ENCODE measurements at places on chromosomes 16 and 17. TPM values are rescaled to one million over a fixed set of nuclear protein-coding genes. Genes with fewer than 3 reads are reported as not detected.
A peak's percentile ranks its signal among the peaks of the same experiment; 100 is the strongest.

Gene CDRT15L2
- total RNA-seq = not detected

Gene AOC3
- total RNA-seq = 7.6 TPM

Gene FGF11
- total RNA-seq = 6.5 TPM

Gene ZNF423
- 8.6 TPM for total RNA-seq

Gene MFAP4
- 65.6 TPM for total RNA-seq

Gene TP53TG3C
- total RNA-seq = 0.58 TPM

Gene ITGAD
- not detected for total RNA-seq

DNA sequence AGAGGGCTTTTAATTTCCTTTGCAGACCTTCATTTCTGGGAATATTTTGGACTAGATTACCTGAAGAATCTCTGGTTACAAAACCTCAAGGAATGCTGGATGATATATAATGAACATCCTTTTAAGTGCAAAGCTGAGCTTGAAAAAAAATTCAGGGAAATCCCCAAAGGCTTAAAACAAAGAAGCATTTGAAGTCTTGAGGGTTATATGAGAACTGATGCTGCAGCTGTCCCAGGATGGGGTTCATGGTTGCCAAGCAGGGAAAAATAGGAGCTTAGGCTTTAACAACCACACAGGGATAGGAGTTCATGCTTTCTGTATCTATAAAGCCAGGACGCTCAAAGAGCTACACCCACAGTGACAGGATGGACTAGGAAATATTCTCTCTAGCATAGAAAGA lies 150.4 kb upstream of the IRX5 start:
- DNase-seq = no peak

DNA sequence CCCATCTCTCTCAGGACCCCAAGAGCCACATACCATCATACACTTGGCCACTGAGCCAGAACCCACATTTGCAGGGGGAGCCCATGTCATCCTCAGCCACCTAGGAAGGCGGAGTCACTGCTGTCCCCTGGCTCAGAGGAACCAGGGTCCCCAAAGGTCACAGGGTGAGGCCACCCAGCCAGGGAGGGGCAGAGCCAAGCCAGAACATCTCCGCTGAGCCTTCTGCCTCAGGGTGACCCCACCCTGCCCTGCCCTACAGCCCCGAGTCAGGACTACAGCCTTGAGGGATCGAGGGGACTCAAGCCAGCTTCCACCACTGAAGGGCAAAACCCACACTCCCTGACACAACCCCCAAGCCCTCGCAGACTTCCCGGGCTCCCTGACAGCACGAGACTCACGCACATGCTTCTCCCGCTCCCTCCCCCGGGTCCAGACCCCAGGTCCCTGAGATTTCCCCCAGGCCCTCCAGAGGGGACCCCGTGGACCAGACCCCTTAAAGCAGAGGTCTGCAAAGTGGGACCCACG lies 17.4 kb downstream of the PIEZO1 start:
- DNase-seq = no peak

DNA sequence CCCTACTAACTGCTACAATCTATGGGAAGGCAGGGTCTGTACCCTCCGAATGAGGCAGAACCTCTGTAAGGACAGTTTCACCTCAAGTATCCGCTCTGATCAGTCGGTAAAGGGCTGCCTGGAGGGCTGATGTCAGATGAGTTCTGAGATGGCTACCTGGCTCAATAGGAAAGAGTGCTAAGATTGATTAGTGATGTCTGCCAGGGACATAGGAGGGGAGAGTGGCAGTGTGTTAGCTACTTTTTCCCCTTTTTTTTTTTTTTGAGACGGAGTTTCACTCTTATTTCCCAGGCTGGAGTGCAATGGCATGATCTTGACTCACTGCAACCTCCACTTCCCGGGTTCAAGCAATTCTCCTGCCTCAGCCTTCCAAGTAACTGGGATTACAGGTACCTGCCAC lies 39.1 kb upstream of the CDC42EP4 start:
- DNase-seq = no peak

- DNase-seq = no peak
Observed at GRCh38 chr17:16516594-16517051, 24.6 kb upstream of the LRRC75A start.

DNA sequence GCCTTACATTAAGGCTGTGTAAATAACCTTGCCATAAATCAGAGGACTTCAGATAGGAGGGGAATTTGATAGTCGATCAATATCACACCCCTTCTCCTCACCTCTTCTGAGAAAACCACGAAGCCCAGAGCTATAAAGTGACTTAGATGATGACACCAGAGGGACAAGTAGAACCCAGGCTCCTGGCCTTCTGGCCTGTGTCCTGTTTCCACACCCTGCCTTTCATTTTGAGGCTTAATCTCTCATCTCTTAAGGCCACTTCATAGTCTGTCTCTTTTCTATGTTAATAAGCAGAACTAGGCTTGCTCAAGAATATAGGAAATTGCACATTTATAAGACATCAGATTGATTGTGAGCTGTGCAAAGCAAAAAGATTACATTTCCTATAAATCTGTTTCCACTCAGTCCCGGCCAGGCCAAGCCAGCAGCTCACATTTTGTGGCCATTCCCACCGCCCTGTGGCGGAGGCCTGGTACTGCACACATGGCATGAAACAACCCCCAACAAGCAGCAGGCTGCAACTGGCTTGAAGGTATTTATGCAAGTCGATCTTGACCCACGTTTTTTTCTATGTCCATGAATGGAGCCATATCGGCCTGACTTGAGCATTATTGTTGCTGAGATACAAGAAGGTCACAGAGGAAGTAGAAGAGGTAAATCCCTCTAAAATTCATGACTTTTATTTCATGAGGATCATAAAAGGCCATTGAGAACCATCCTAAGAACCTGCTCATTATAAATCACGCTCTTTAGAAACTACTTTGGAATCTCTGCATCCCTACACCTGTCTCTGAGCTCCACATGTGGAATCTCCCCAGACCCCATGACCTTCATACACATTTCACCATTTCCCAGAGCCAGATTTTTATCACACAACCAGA lies 93.7 kb downstream of the PMP22 start:
- peak; percentile 50 for DNase-seq

DNA sequence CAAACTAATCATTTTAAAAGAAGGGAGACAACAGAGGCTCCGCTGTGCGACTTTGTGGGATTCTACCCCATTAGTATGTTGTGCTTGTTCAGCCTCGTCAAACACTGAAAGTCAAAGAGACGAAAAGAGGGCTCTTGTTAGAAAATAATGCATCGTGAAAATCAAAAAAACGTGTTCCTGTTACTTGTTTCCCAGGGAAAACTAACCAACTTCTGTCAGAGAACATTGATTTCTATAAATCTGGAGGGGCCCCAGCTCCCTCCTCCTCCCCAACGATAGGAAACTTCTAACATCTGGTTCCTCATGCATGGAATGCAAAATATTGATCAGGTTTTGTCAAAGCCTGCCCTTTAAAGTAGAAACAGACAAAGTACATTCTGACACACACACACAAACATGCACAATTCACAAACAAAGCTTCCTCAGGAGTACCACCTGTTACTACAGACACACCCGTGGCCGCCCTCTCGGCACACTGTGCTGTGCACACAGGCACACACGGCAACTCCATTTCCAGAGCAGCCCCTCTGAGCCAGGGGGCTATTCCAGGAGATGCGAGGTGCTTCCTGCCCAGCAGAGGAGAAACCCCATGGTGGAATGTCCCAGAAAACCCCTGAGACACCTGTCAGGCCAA lies 151.3 kb downstream of the ZFHX3 start:
- no peak for DNase-seq

DNA sequence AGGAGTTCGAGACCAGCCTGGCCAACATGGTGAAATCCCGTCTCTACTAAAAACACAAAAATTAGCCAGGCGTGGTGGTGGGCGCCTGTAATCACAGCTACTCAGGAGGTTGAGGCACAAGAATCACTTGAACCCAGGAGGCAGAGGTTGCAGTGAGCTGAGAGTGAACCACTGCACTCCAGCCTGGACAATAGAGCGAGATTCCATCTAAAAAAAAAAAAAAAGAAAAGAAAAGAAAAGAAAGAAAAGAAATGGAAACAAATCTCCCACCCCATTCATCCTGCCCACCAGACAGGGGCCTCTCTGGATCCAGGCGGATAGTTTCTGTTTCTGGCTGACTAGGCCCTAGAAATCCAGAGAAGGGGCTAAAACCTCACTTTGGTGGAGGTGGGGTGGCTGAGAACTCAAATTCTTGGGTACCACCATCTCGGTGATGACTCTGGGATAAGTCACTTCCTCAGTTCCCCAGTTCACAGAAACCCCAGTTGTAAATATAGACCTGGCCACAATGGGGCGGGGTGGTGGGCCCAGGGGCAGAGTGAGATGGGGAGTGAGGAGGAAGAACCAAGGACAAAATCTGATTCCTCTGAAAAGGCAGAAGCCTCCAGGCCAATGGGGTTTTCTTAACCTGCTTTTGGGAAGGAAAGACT lies 22.2 kb downstream of the SOCS1 start:
- DNase-seq = no peak

GRCh38 chr17:36641331-36641876 lies 40.0 kb downstream of the MRM1 start:
- DNase-seq = no peak

- no peak for DNase-seq
Observed at GRCh38 chr17:55774846-55775271, 24.0 kb downstream of the PCTP start.
